ENCODE measurements at places on chromosomes 6 and 20.

GRCh38 chr6:53152576-53152975, 3.9 kb upstream of the GCM1 start:
- no peak for DNase-seq
- peaks cover 6% of the 10 kb centered on the region for H3K27me3 ChIP-seq
- H3K27ac ChIP-seq: no peak overlapping the region
- H3K4me3 ChIP-seq: no peak overlapping the region
- no peaks in the 10 kb centered on the region for H3K4me1 ChIP-seq
- H3K36me3 ChIP-seq: no peaks in the 10 kb centered on the region

DNA sequence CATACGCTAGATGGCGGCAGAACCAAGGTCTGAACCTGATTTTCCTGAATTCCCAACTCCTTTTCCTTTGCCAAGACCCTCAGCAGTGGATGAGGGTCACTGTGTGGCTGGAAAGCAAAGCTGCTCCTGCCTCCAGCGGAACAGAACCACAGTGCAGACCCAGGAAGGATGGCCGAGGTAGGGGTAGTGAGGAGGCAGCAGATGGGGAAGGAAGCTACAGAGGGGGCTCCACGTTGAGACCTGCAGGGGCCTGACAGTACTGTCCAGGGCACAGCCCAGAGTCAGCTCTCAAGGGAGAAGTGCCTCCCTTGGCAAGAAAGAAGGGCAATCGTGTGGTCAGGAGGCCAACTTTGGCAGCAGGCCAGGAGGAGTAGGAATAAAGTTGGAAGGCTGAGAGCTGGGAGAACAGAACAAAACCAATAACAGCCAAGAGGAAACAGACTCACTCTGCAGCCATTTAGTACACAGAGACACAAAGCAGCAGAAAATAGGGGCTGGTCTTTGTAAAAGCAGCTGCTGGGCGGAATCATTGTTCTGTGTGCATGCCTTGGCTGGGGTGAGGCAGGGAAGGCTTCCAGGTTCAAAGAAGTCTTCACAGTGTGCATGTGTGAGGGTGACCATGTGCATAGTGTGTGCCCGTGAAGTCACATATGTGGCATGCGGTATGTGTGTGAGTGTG, 3.1 kb downstream of the GABRR2 start:
- peaks cover 20% of the 10 kb centered on the region for H3K4me1 ChIP-seq
- H3K27ac ChIP-seq: peak overlapping the region; percentile 86
- H3K27me3 ChIP-seq: peaks cover 4% of the 10 kb centered on the region
- H3K36me3 ChIP-seq: peaks cover 6% of the 10 kb centered on the region

- peaks cover 3% of the 10 kb centered on the region for H3K27me3 ChIP-seq
- peaks cover 24% of the 10 kb centered on the region for H3K4me1 ChIP-seq
- H3K27ac ChIP-seq: no peak overlapping the region
- peaks cover 65% of the 10 kb centered on the region for H3K36me3 ChIP-seq
Observed at GRCh38 chr20:10565922-10566897, 107.6 kb downstream of the JAG1 start.

GRCh38 chr6:110055387-110055735, 77.2 kb downstream of the GPR6 start:
- no peak overlapping the region for H3K27ac ChIP-seq
- H3K4me1 ChIP-seq: no peaks in the 10 kb centered on the region
- peaks cover 12% of the 10 kb centered on the region for H3K27me3 ChIP-seq
- H3K36me3 ChIP-seq: no peaks in the 10 kb centered on the region

GRCh38 chr20:10111139-10111958, 76.6 kb downstream of the ANKEF1 start:
- H3K27ac ChIP-seq: peak overlapping the region; percentile 49
- no peak overlapping the region for H3K4me3 ChIP-seq
- DNase-seq: no peak

DNA sequence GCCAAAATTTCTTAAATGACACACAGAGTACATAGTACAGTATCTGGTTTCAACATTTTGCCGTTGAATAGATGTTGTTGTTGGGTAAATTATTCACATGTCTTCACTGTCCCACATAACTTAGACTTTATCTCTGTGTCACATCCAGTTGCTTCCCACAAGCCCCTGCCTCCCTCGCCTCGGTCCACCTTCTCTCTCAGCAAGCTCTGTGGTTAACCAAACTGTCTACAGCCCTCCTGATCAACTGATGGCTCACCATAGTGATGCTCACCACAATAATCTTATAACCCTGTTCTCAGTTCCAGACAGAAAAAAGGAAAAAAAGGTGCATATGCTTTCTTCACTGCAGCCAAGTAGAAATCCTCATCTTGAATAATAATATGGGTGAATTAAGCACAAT, 23.0 kb downstream of the IL17F start:
- H3K4me3 ChIP-seq: no peak overlapping the region
- H3K36me3 ChIP-seq: no peaks in the 10 kb centered on the region
- no peak for DNase-seq
- H3K4me1 ChIP-seq: no peaks in the 10 kb centered on the region
- no peak overlapping the region for H3K27ac ChIP-seq

GRCh38 chr20:51752343-51752951, 15.7 kb downstream of the ATP9A start:
- H3K4me1 ChIP-seq: peaks cover 43% of the 10 kb centered on the region
- no peak overlapping the region for H3K4me3 ChIP-seq

GRCh38 chr6:67663105-67663895, 971.8 kb upstream of the ADGRB3 start:
- no peaks in the 10 kb centered on the region for H3K4me1 ChIP-seq
- DNase-seq: no peak
- H3K27ac ChIP-seq: no peak overlapping the region
- H3K36me3 ChIP-seq: no peaks in the 10 kb centered on the region
- H3K4me3 ChIP-seq: no peak overlapping the region

- no peak overlapping the region for H3K27ac ChIP-seq
- H3K36me3 ChIP-seq: peaks cover 47% of the 10 kb centered on the region
- H3K4me3 ChIP-seq: no peak overlapping the region
- peaks cover 13% of the 10 kb centered on the region for H3K4me1 ChIP-seq
Observed at GRCh38 chr6:43570876-43571441, 4.9 kb downstream of the XPO5 start.

DNA sequence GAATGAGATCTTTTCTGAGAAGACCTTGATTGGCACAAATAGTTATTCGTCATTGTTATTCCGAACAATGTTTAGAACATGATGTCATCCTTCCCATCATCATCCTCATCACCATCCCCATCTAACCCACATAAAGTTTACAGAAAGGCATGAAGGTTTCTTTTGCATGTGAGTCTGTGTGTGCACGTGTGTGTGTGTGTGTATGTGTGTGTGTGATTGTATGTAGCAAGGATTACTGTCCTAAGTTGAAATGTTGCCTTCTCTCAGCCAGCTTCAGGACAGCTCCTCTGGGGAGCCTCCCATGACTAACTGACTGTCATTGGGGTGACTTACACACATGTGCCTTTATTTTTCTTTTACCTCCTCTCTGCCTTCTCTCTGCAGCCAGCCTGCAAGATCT, 113.5 kb downstream of the SLC22A3 start:
- H3K4me1 ChIP-seq: no peaks in the 10 kb centered on the region
- no peak overlapping the region for H3K27ac ChIP-seq
- peaks cover 5% of the 10 kb centered on the region for H3K36me3 ChIP-seq
- no peak overlapping the region for H3K4me3 ChIP-seq

GRCh38 chr6:31736021-31736767, at the start of gene CLIC1:
Gene CLIC1, minus strand, starts transcription at chr6:31736530. Its CDS starts 230 bp downstream, at chr6:31736300.
- H3K4me3 ChIP-seq: peak within 1 kb of the TSS; percentile 98
- peaks cover 3% of the 10 kb centered on the region for H3K27me3 ChIP-seq
- H3K27ac ChIP-seq: peak within 1 kb of the TSS; percentile 99
- peaks cover 29% of the 10 kb centered on the region for H3K36me3 ChIP-seq

DNA sequence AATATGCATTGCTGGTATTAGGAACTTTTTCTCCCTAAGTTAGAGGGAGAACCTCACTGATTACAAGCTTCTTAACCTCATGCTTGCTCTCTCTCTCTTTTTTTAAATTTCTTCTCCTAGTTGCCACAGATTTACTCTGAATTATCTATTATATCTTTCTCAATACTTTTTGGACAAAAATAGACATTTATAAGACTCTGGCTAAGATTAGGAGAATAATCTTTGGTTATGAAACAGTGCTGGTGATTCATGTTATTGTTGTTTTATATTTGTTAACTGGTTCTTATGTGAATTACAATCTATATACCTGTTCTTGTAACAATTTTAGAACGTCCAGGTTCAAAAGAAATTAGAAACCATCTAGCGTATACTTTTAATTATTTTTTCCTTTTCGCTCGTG, 187.8 kb downstream of the OGFRL1 start:
- no peaks in the 10 kb centered on the region for H3K27me3 ChIP-seq
- no peaks in the 10 kb centered on the region for H3K36me3 ChIP-seq
- H3K27ac ChIP-seq: no peak overlapping the region
- H3K4me3 ChIP-seq: no peak overlapping the region

- no peak for DNase-seq
- peaks cover 5% of the 10 kb centered on the region for H3K4me1 ChIP-seq
- no peak overlapping the region for H3K4me3 ChIP-seq
- H3K36me3 ChIP-seq: no peaks in the 10 kb centered on the region
Observed at GRCh38 chr6:45966797-45967196, 48.9 kb downstream of the CLIC5 start.

GRCh38 chr20:57664476-57664875, 44.2 kb upstream of the ZBP1 start:
- peaks cover 36% of the 10 kb centered on the region for H3K4me1 ChIP-seq
- H3K4me3 ChIP-seq: no peak overlapping the region
- DNase-seq: no peak
- no peak overlapping the region for H3K27ac ChIP-seq
- no peaks in the 10 kb centered on the region for H3K36me3 ChIP-seq

DNA sequence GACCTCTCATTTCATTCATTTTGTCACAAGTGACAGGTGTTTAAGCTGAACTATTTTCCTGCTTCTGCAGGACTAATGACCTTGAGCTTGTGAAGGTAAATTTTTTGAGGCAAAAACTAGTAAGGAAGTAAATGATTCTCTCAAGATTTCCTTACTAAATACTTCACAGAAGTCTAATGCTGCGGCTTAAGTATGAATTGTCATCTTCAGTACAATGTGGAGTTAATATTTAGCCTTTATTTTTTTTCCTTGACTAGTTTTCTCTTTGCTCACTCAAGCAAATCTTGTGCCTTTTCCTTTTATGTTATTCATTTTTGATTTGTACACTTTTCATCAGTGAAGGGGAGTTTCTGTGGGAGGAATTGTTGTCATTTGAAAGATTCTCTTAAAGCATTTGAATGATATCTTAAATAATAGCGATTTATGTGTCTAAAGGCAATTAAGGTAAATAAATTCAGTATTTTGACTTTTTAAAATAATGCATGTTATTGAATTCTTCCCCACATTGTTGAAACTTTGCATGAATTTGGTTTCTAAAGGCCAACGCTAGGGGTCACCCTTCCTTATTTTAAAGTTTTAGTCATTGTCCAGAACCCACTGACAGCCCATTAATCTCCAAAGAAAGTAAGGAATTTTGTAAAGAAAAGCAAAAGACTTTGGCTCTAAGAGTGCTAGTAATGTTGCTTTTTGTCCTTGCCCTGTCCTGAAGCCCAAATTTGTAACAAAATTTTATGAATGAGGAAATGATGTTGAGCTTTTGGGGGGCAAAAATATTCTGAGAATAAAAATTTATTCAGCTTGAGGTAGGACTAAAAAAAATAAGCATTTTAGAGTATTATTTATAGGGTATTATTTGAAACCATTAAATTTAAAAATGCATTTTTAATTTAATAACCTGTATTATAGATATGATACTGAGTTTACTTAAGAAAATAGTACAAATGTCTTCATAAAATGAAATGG, 157.4 kb upstream of the LAMA2 start:
- H3K36me3 ChIP-seq: no peaks in the 10 kb centered on the region
- peaks cover 9% of the 10 kb centered on the region for H3K27me3 ChIP-seq
- peak; percentile 49 for DNase-seq
- no peaks in the 10 kb centered on the region for H3K4me1 ChIP-seq

- no peak for DNase-seq
- H3K4me1 ChIP-seq: no peaks in the 10 kb centered on the region
- H3K27me3 ChIP-seq: no peaks in the 10 kb centered on the region
- no peak overlapping the region for H3K4me3 ChIP-seq
- H3K36me3 ChIP-seq: no peaks in the 10 kb centered on the region
Observed at GRCh38 chr20:6483727-6484126, 283.8 kb upstream of the BMP2 start.

GRCh38 chr6:118203545-118203944, 296.5 kb downstream of the SLC35F1 start:
- no peaks in the 10 kb centered on the region for H3K36me3 ChIP-seq
- H3K27me3 ChIP-seq: no peaks in the 10 kb centered on the region
- no peak for DNase-seq
- H3K27ac ChIP-seq: peak overlapping the region; percentile 52
- H3K4me3 ChIP-seq: no peak overlapping the region
- peaks cover 17% of the 10 kb centered on the region for H3K4me1 ChIP-seq

GRCh38 chr6:127956260-127956888, 55.5 kb upstream of the THEMIS start:
- DNase-seq: no peak
- H3K27ac ChIP-seq: no peak overlapping the region
- H3K4me1 ChIP-seq: no peaks in the 10 kb centered on the region
- H3K36me3 ChIP-seq: no peaks in the 10 kb centered on the region

DNA sequence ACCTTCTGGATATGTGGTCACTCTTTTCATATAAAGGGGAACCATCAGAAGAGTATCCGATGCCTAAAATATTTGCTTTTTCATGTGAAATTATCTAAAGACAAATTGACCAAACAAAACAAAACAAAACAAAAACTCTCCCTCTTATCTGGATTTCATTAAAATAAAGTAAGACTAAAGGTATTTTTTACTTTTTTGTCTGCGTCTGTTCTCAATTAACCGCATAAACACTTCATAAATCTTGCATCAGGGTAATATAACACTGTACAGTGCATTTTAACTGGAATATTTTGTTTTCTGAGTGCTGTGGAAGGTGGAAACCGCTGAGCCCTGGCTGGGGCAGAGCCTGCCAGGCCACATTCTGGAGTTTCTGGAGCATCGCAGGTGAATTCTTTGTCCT, 234.1 kb upstream of the ZFP64 start:
- H3K4me3 ChIP-seq: no peak overlapping the region
- H3K27ac ChIP-seq: no peak overlapping the region
- peaks cover 5% of the 10 kb centered on the region for H3K36me3 ChIP-seq
- H3K4me1 ChIP-seq: peaks cover 17% of the 10 kb centered on the region
- peaks cover 11% of the 10 kb centered on the region for H3K27me3 ChIP-seq
- no peak for DNase-seq

- H3K4me1 ChIP-seq: peaks cover 10% of the 10 kb centered on the region
- no peak overlapping the region for H3K27ac ChIP-seq
- no peak for DNase-seq
- no peaks in the 10 kb centered on the region for H3K36me3 ChIP-seq
- H3K4me3 ChIP-seq: no peak overlapping the region
- no peaks in the 10 kb centered on the region for H3K27me3 ChIP-seq
Observed at GRCh38 chr6:49257549-49257948, 205.5 kb downstream of the MMUT start.

DNA sequence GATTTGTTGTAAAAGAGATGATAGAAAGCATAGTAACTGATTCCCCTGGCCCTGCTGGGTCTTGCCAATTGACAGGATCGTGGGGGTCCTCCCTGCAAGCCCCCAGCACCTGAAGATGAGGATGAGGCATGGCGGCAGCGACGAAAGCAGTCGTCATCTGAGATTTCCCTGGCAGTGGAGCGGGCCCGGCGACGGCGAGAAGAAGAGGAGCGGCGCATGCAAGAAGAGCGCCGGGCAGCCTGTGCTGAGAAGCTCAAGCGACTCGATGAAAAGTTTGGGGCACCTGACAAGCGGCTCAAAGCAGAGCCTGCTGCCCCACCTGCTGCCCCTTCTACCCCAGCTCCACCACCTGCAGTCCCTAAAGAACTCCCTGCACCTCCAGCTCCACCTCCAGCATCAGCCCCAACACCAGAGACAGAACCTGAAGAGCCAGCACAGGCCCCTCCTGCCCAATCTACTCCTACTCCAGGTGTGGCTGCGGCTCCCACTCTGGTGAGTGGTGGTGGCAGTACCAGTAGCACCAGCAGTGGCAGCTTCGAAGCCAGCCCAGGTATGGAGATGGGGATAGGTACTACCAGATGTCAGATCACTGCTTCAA, 7.3 kb downstream of the PRRC2A start:
- H3K4me3 ChIP-seq: no peak overlapping the region
- no peaks in the 10 kb centered on the region for H3K27me3 ChIP-seq
- DNase-seq: no peak
- H3K36me3 ChIP-seq: peaks cover 85% of the 10 kb centered on the region
- H3K4me1 ChIP-seq: peaks cover 8% of the 10 kb centered on the region
